ENCODE measurements at places on chromosomes 12 and 14. TPM values are rescaled to one million over a fixed set of nuclear protein-coding genes. Genes with fewer than 3 reads are reported as not detected.
A peak's percentile ranks its signal among the peaks of the same experiment; 100 is the strongest.

GRCh38 chr12:111355201-111355925 is 13.5 kb downstream of the PHETA1 start:
- DNase-seq: no peak
- H3K27me3 ChIP-seq: peaks cover 1% of the 10 kb centered on the region
- no peaks in the 10 kb centered on the region for H3K36me3 ChIP-seq
- H3K4me1 ChIP-seq: peaks cover 9% of the 10 kb centered on the region
- no peak overlapping the region for H3K27ac ChIP-seq
- no peak overlapping the region for H3K4me3 ChIP-seq

Gene PROX2
- not detected for total RNA-seq

DNA sequence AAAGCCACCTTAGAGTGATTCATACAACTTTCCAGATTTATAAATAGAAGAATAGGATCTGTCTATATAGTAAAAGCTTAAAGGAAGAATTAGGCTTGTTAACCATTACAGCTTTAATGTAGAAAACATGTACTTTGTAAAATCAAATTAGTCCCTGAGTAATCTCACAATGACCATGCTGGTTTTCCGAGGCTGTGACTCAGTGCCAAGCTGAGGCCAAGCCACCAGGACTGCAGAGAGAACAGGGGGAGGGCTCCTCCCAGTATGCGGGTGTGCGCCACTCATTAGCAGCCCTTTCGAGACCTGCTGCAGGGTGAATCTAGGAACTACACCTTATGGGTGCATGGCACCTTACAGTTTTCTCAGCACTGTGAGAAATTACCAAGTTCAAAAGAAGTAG is 167.0 kb downstream of the EFCAB11 start:
- no peak overlapping the region for H3K4me3 ChIP-seq
- H3K27me3 ChIP-seq: no peaks in the 10 kb centered on the region
- H3K4me1 ChIP-seq: peaks cover 5% of the 10 kb centered on the region
- no peaks in the 10 kb centered on the region for H3K36me3 ChIP-seq
- no peak overlapping the region for H3K27ac ChIP-seq
- no peak for DNase-seq

GRCh38 chr12:13250416-13250815 is 53.9 kb downstream of the EMP1 start:
- no peak overlapping the region for H3K4me3 ChIP-seq
- no peaks in the 10 kb centered on the region for H3K27me3 ChIP-seq
- H3K36me3 ChIP-seq: no peaks in the 10 kb centered on the region
- H3K4me1 ChIP-seq: no peaks in the 10 kb centered on the region
- no peak for DNase-seq

DNA sequence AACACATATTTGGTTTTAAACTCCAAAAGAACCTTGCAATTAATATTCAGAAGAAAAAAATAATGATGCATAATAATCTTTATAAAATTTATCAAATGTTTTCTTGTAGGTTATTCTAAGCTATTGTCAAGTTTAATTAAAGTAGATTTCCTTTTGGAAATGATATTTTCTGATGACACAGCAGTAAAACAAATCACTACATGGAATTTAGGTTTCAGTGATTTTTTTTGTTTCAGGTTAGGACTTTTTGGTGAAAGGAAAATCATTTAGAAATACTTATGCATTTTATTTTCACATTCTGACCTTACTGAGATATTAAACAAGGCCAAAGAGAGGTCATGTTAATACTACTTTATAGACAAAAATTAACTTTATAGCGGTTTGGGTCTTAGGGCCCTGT is 1067.2 kb downstream of the TMTC2 start:
- H3K4me3 ChIP-seq: no peak overlapping the region
- H3K27me3 ChIP-seq: no peaks in the 10 kb centered on the region
- H3K36me3 ChIP-seq: no peaks in the 10 kb centered on the region
- DNase-seq: no peak

DNA sequence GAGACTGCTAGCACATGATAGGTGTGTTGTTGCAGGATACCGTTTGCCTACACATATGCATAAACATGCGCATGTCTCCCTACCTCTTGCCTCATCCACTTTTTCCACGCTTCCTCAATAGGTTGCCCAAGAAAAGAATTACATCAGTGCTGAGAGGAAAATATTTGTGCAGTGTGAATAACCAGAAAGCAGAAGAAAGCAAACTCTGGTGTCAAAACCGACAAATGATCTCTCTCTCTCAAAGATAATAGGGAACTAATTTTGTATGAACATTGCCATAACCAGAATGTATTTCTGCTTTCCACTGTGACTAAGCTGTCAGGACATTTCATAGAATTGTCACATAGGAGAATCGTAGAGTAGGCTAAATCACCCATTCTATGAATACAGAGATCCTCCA is 1.3 kb downstream of the CLEC7A start:
- H3K27ac ChIP-seq: no peak overlapping the region
- no peak overlapping the region for H3K4me3 ChIP-seq
- H3K27me3 ChIP-seq: no peaks in the 10 kb centered on the region
- H3K36me3 ChIP-seq: no peaks in the 10 kb centered on the region
- no peaks in the 10 kb centered on the region for H3K4me1 ChIP-seq

DNA sequence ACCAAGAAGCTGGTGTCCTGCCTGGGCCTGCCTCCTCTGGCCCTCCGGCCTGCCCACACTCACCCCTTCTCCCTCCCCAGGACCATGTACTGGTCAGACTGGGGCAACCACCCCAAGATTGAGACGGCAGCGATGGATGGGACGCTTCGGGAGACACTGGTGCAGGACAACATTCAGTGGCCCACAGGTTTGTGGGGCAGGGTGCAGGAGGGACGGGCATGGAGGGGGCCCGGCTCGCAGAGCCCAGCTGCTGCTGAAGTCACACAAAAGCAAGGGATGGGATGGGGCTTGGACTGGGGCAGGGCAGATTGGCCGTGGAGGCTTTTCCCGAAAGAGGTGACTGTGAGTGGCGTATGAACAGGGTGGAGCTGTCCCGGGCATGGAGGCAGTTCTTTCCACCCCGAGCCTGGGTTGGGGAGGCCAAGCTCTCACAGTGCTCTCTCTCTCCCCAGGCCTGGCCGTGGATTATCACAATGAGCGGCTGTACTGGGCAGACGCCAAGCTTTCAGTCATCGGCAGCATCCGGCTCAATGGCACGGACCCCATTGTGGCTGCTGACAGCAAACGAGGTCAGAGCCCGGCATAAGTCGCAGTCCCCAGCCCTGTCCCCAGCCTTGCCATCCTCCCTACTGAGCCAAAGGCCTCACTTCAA is 7.8 kb upstream of the NXPH4 start:
- H3K27me3 ChIP-seq: peaks cover 13% of the 10 kb centered on the region
- no peak overlapping the region for H3K27ac ChIP-seq
- DNase-seq: no peak
- no peak overlapping the region for H3K4me3 ChIP-seq
- no peaks in the 10 kb centered on the region for H3K36me3 ChIP-seq

Gene RALGAPA1
- total RNA-seq: 61.0 TPM

DNA sequence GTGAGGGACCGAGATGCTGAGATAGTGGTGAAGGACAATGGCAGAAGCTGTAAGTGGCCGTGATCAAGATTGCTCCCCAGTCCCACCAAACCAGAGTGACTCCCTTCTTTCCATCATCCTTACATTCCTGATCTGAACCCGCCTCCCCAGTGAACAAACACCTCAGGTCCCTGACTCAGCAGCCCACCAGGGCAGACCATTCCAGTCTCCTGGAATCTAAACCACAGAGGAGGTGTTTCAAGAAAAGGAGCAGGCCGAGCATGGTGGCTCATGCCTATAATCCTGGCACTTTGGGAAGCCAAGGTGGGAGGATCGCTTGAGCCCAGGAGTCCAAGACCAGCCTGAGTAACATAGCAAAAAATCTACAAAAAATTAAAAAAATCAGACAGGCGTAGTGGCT is 6.6 kb downstream of the ERBB3 start:
- no peaks in the 10 kb centered on the region for H3K36me3 ChIP-seq
- no peak for DNase-seq
- H3K4me1 ChIP-seq: no peaks in the 10 kb centered on the region
- no peak overlapping the region for H3K27ac ChIP-seq
- no peak overlapping the region for H3K4me3 ChIP-seq

Gene CELA1
- total RNA-seq: not detected

Gene TMTC2
- total RNA-seq: 99.3 TPM

Gene CSAD
- total RNA-seq: 34.5 TPM

- H3K27me3 ChIP-seq: peaks cover 3% of the 10 kb centered on the region
- no peak for DNase-seq
- no peak overlapping the region for H3K4me3 ChIP-seq
- H3K4me1 ChIP-seq: peaks cover 17% of the 10 kb centered on the region
Observed at GRCh38 chr12:57143454-57143853, 4.0 kb downstream of the LRP1-AS start.

DNA sequence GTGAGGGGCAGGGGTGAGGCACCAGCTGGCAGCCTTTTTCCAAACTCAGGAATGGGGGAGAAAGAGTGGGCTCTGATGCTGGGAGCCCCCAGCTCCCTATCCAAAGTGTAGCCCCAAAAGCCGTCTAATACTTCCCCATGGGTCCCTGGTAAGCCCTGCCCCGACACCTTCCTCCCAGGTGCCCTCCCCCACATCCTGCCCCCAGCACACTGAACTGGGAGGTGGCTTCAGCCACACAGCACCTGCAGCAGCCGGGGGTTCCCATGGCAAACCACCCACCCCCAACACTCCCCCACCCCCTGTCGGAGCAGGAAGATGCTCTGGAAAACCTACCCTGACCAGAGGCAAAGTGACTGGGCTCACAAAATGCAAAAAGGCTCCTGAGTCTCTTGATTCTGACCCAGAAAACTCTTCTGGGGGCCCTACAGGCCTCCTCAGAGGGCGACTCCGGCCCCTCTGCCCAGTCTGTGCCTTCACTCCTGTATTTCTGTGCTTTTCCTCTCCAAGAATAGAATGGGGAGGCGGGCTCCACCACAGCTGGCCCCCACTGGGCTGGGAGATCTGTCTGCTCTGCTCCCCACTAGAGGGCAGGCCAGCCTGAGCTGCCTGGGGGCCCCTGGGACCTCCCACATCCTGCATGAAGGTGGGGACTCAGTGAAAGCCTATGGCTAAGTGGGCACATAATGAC is 81.6 kb downstream of the ITPK1 start:
- H3K4me3 ChIP-seq: no peak overlapping the region
- no peak overlapping the region for H3K27ac ChIP-seq
- H3K27me3 ChIP-seq: peaks cover 4% of the 10 kb centered on the region
- DNase-seq: no peak

DNA sequence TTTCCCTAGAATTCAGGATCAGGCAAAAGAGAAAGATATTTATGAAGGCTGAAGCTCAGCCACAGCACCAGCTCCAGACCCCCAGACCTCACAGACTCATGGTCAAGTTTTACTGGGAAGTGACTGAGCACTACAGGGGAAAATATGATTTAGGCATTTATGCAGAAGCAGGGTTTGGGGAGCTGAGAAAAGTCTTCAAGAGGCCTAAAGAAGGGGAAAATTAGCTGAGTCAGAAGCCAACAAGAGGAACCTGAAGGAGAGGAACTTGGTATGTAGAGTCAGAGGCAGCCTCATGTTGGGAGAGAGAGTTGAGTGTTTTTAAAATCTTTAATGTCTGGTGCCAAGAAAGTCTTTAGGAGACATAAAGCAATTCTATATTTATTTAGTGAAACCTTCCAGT is 63.0 kb downstream of the FOS start:
- no peak overlapping the region for H3K27ac ChIP-seq
- DNase-seq: no peak
- H3K4me1 ChIP-seq: no peaks in the 10 kb centered on the region
- peaks cover 5% of the 10 kb centered on the region for H3K27me3 ChIP-seq
- no peak overlapping the region for H3K4me3 ChIP-seq
- peaks cover 5% of the 10 kb centered on the region for H3K36me3 ChIP-seq

- H3K27ac ChIP-seq: no peak overlapping the region
- H3K27me3 ChIP-seq: no peaks in the 10 kb centered on the region
- no peaks in the 10 kb centered on the region for H3K36me3 ChIP-seq
- H3K4me3 ChIP-seq: no peak overlapping the region
- H3K4me1 ChIP-seq: peaks cover 8% of the 10 kb centered on the region
- no peak for DNase-seq
Observed at GRCh38 chr12:71581206-71581605, 82.4 kb downstream of the ZFC3H1 start.

GRCh38 chr12:30500532-30500931 is 195.1 kb downstream of the IPO8 start:
- no peak for DNase-seq
- H3K4me3 ChIP-seq: no peak overlapping the region
- H3K27ac ChIP-seq: no peak overlapping the region
- H3K4me1 ChIP-seq: no peaks in the 10 kb centered on the region

Gene EPYC
- not detected for total RNA-seq

Gene TMTC1
- total RNA-seq: 1.4 TPM

Gene SSTR1
- total RNA-seq: 8.2 TPM

Gene TNFAIP2
- 4.3 TPM for total RNA-seq

Gene TSPAN19
- 2.9 TPM for total RNA-seq

DNA sequence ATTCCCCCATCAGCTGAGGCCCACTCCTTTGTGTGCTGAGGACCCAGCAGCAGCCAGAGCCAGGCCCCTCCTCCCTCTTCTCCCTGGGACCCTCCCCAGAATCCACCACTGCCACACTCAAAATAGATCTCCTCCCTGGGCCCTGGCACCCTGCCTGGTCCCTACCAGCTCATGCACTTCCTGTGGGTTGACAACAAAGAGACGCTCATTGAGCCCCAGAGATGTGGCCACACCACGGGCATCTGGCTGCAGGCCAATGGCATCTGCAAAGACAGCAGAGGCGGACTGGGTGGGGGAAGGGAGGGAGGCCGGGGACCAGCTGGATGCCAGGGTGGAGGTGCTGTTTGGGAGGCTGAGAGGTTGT is 16.0 kb upstream of the ENDOU start:
- H3K4me3 ChIP-seq: no peak overlapping the region
- H3K4me1 ChIP-seq: peaks cover 16% of the 10 kb centered on the region
- peak overlapping the region; percentile 28 for H3K27ac ChIP-seq
- H3K36me3 ChIP-seq: no peaks in the 10 kb centered on the region

- H3K27ac ChIP-seq: no peak overlapping the region
- H3K36me3 ChIP-seq: peaks cover 7% of the 10 kb centered on the region
- peaks cover 2% of the 10 kb centered on the region for H3K27me3 ChIP-seq
- no peaks in the 10 kb centered on the region for H3K4me1 ChIP-seq
- no peak overlapping the region for H3K4me3 ChIP-seq
Observed at GRCh38 chr12:68591734-68592418, 18.8 kb upstream of the RAP1B start.

DNA sequence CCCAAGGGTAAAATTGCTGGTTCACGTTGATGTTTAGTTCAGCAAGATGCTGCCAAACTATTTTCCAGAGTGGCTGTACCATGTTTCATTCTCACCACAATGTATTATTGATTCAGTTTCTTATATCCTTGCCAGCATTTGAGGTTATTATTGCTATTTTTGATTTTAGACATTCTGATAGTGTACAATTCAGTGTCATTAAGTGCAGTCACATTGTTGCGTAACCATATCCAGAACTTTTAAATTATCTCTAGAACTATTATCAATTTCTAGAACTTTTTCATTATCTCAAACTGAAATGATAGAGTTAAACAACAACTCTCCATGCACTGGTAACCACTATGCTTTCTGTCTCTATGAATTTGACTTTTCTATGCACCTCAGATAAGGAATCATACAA is 10.7 kb upstream of the TBC1D15 start:
- DNase-seq: no peak
- no peaks in the 10 kb centered on the region for H3K27me3 ChIP-seq
- no peak overlapping the region for H3K27ac ChIP-seq
- no peak overlapping the region for H3K4me3 ChIP-seq
- no peaks in the 10 kb centered on the region for H3K4me1 ChIP-seq

Gene BATF
- not detected for total RNA-seq

- no peak overlapping the region for H3K27ac ChIP-seq
- no peaks in the 10 kb centered on the region for H3K36me3 ChIP-seq
- no peak for DNase-seq
- no peak overlapping the region for H3K4me3 ChIP-seq
- no peaks in the 10 kb centered on the region for H3K27me3 ChIP-seq
Observed at GRCh38 chr12:88993651-88994050, 358.6 kb downstream of the DUSP6 start.

GRCh38 chr14:70755655-70756054 is 53.7 kb downstream of the MAP3K9 start:
- no peaks in the 10 kb centered on the region for H3K4me1 ChIP-seq
- H3K4me3 ChIP-seq: no peak overlapping the region
- no peak for DNase-seq
- H3K27me3 ChIP-seq: peaks cover 2% of the 10 kb centered on the region
- H3K36me3 ChIP-seq: no peaks in the 10 kb centered on the region
